ENCODE measurements at places on chromosomes 4 and X.

DNA sequence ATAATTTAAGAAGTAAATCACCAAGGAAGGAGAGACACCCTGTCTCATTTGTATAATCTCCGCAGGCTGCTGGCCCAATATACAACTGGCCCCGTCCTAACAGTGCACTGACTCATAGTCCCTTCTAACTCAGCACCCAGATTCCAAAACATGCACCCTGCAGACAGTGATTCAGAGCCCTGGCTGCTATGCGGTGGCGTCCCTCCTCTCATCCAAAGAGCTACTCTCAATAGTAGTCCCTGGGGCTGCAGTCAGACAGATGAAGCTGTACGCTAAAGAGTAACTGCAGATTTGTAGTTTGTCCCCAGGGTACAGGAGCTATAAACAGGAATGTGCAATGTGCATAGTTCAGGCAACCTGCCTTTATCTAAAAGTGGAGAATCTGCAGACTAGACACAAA, 23.0 kb downstream of the GABRA3 start:
- no peak for DNase-seq

DNA sequence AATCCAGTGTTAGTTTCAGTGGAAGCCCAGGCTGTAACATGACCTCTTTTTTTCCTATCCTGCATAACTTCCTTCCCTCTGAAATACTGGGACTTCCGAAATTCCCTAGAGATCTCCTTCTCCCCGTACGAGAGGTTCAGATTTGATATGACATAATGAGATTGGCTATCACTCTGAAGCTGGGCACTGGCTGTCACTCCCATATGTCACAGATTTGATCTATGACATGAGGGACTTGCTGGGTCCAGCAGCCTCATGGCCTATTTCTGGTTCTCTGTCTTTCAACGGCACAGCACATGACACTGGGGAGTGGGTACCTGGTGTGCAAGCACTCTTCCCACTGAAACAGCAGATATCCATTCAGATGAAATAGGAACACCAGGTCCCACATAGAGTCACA, 36.7 kb downstream of the PF4 start:
- no peak for DNase-seq

DNA sequence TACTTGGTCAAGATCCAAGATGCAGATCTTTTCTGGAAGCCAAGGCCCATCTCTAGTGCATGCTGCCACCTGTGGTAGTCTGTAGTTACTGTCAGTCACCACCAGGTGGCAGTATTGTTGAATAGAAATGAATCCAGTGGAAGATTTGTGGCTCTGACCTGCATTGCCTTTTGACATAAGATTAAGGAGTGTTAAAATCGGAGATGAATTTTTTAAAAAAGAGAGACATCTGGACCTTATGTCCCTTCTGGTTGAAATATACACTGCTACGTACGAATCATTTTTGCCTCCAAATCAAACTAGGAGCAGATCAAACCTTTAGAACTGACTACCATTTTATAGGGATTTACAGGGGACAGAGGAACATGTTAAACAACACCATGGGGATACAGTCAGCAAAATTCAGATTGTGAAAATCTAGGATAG, 46.9 kb upstream of the RHOH start:
- DNase-seq, result peak; percentile 60

GRCh38 chr4:157143369-157143768, 67.4 kb downstream of the GLRB start:
- peak; percentile 48 for DNase-seq

Measured in fibroblast of gingiva (primary cell).